NCI-H446 (cell line): ENCODE measurements at places on chromosomes 4 and X.

GRCh38 chr4:115453416-115453815 is 340.0 kb upstream of the NDST4 start:
- DNase-seq, result no peak

DNA sequence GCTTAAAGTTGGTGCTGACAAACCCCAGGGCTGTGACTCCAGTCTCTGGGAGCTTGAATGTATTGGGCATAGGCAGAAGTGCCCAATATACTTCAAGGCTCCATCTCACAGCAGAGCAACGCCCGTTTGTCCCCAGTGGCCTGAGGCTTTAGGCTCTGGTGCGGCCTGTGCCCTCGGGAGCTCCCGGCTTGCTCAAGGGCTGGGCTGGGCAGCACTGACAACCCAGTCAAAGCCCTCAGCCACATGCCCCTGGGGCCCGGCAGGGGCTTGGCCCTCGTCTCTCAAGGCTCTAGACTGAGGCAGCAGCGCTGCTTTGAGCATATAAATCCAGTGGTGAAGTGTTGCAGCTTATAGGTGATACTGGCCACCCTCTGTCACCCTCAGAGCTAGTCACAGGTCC is 203.7 kb downstream of the AFAP1 start:
- no peak for DNase-seq

DNA sequence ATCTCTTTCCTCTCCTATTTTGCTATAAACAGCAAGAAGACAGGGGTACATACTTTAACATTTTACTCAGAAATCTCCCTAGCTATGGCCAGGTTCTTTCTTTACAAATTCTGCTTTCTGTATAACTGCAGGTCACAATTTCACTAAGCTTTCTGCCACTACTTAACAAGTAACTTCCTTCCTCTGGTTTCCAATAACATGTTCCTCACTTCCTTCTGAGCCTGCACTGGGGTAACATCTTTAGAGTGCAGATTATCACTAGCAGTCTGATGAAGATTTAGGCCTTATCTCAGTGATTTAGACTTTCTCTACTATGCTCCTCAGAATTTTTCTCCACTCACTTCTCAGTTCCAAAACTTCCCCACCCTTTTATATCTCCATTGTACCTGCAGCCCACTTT is 1930.5 kb upstream of the AGA start:
- DNase-seq, result no peak

DNA sequence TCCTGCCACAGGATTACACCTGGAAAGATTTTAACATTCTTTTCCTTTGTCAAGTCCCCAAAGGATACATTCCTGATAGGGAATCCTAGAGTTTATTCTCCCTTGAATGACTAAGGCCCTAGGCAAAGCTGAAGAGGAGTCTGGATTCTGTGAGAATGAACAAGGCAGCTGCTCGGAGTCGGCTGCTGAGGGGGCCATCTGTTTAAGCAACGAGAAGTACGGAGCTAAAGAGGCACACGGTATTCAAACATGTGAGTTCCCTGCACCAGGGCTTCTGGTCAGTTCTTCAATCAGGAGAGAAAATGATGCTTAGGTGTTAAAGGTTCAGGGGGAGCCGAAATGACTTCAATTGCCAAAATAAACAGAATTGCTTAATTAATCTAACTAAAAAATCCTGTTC is 97.6 kb downstream of the MGST2 start:
- peak; percentile 25 for DNase-seq

GRCh38 chr4:145218251-145218650 is 37.9 kb upstream of the OTUD4 start:
- no peak for DNase-seq

GRCh38 chrX:38279188-38279587 is 48.1 kb downstream of the RPGR start:
- DNase-seq, result no peak

- DNase-seq, result no peak
Measured at GRCh38 chrX:41541386-41541785, 94.2 kb downstream of the NYX start.

DNA sequence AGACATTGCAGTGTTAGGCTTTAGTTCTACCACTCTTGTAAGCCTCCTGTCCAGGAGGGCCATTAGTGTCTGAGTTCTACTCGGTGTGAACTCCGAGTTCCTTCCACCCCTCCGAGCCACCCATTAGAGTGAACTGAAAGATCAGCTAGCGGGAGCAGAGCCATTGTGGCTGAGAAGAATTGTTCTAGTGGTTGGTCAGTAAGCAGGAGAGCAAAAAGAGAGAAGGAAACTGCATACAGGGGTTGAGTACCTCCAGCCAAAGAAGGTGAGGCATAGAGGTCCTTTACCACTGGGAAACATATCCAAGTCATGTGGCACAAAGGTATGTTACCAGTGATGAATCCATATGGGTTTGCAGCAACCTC is 96.9 kb downstream of the CPE start:
- no peak for DNase-seq

DNA sequence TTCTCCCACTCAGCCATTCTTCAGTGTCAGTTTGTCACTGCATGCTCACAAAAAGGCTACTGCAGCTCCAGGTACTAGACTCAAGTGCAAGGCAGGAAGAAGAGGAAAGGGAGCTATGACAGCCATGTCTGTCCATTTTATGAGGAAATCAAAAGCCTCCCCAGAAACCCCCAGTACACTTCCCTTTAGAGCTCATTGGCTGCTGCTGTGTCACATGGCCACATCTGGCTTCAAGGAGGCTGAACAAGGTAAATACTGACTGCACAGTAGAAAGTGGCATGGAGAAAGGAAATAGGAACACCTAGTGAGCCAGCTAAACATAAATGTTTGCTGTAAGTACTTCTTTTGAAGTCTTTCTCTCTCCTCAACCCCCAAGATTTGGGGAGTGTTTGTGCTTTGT is 67.2 kb upstream of the FRAS1 start:
- DNase-seq, result no peak

GRCh38 chr4:39032218-39033085 is at the start of gene TMEM156:
Gene TMEM156 (minus strand): TSS chr4:39032409. CDS start chr4:39032313, 96 bp downstream.
- no peak for DNase-seq

GRCh38 chr4:88967883-88968331 is 89.1 kb downstream of the FAM13A start:
- DNase-seq, result no peak

DNA sequence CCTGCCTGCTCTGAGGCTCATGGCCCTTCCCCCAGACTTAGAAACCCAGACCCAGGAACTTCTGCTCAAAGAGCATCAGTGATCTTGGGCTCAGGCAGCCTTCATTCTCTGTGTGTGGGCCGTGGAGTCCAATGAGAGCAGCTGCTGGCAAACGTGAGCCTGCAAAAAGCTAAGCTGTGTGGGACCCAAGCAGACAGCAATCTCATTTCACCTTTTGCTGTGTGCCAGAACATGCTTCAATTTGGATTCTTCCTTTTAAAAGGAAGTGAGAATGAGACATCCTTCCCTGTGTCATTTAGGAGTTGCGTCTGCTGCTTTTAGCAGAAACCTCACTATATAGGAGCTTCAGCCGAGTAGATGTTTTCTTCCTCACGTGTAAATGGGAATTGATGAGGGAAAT is 238.5 kb downstream of the EVC2 start:
- no peak for DNase-seq

- DNase-seq, result no peak
Measured at GRCh38 chr4:180280076-180280475, 1963.1 kb upstream of the TENM3 start.

- no peak for DNase-seq
Measured at GRCh38 chrX:150692831-150693724, at the start of gene MTMR1. Gene MTMR1 (plus strand): TSS chrX:150693396. CDS start chrX:150693531, 135 bp downstream.

DNA sequence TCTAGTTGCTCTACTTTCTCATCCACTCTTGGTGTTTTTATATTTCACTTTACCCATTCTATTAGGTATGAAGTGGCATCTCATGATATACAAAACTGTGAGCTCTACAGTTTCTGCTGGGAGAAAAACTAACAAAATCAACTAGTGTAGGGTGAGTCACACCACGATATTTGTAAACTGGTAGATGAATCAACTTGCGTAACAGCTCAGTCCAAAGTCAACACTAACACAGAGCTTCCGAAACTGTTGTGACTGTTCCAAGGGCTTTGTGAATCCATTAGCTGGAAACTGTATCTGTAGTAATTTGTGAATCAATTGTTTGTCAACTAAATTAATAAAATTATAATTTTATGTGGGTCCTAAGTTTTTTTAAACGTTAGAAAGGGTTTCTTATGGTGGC is 119.8 kb upstream of the TSPAN5 start:
- no peak for DNase-seq

DNA sequence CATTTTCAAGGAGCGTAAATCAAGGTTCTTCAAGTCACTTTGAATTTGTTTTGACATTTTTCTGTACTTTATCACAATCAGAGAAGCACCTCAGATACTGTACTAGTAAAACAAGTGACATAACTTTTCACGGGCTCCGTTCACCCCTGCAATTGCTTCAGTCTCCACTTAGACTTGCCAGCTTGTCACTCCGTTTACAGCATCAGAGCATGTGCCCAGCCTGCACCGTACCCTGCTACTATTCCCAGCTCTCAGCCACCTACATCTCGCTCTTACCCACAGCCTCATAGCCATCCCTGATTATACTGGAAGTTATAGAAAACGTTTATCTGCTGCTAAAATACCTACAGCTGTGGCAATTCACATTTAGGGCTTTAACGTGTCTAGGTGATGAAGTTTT is 135.3 kb upstream of the TENM3 start:
- DNase-seq, result no peak

DNA sequence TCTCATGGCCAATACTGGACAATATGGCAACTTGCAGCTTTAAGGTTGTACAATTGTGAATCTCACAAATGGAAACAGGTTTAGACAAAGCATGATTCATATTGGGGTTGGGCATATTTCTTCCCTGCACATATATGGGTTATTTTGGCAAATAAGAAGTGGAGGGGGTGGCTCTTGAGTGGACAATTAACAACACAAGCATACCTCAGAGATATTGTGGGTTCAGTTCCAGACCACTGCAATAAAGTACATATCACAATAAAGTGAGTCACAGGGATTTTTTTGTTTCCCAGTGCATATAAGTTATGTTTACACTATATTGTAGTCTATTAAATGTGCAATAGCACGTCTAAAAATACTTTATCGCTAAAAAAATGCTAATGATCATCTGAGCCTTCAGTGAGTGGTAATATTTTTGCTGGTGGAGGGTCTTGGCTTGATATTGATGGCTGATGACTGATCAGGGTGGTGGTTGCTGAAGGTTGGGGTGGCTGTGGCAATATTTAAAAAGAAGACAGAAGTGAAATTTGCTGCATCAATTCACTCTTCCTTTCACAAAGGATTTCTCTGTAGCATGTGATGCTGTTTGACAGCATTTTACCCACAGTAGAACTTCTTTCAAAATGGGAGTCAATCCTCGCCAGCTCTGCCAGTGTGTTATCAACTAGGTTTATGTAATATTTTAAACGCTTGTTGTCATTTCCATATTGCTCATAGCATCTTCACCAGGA is 50.5 kb upstream of the OGT start:
- DNase-seq, result no peak

DNA sequence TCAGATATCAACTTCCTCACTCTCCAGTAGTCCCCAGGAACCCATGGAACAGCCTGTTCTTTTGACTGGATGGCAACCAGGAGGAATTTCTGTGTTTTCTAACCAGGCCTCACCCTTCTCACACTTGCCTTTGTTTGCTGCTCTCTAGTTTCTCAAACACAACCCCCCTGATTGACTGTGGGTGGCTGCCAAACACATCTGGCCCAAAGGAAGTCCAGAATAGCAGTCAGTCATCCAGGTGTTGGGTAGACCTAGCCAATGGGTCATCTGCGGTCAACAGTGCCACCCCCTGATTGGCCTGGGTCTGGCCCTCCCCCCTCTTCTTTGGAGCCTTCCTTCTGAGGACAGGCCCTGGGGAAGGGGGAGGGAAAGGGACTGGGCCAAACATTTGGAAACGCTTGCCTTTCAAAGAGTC is 53.7 kb downstream of the MSX1 start:
- no peak for DNase-seq

GRCh38 chr4:159071178-159071968 is 31.5 kb upstream of the RAPGEF2 start:
- DNase-seq, result no peak

GRCh38 chr4:106269711-106270110 is 46.3 kb downstream of the TBCK start:
- DNase-seq, result no peak

DNA sequence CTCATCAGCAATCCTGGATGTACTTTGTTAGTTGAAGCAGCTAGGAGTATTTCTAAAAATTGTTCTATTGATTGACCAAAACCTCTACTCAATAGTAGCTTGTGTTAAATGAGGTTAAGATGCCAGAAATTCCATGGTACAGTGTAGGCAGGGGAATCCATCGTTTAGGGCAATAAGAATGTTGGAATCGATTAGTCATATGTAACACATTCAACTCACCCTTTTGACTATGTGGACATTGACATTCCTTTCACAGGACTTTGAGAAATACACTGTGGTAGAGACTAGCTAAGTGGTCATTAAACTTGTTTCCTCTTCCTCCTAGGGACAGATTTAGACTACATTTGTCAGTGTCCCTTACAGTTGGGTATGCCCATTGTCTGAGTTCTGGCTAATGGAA is 40.2 kb downstream of the KDM5C start:
- DNase-seq, result no peak

DNA sequence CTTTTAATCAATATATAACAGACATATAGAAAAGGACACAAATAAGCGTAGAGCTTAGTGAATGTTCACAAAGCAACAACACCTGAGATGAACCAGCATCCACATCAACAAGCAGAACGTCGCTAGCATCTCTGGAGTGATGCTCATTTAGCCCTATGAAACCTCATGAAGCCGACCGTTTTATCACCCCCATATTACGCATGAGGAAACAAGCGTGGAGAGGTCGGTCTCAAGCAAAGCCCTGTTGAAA is 524 bp upstream of the RPS3A start:
- no peak for DNase-seq

GRCh38 chr4:145939856-145940255 is 1.2 kb upstream of the ZNF827 start:
- no peak for DNase-seq
